ENCODE measurements at places on chromosomes 1 and 21. TPM values are rescaled to one million over a fixed set of nuclear protein-coding genes. Genes with fewer than 3 reads are reported as not detected.

Gene S100A2
- 3.8 TPM for total RNA-seq

Gene INSRR
- total RNA-seq = not detected

Gene TNNT2
- 6.4 TPM for total RNA-seq

Gene OR2T2
- not detected for total RNA-seq

Gene OLIG2
- not detected for total RNA-seq

Gene LMNA
- 235 TPM for total RNA-seq

Gene LCE2B
- not detected for total RNA-seq

Gene ANGPTL7
- total RNA-seq = 0.80 TPM

Gene MT1HL1
- total RNA-seq = not detected

Gene RAB7B
- 9.1 TPM for total RNA-seq

Gene GORAB
- 12.2 TPM for total RNA-seq

Gene SPRR2A
- total RNA-seq = not detected

GRCh38 chr1:117709249-117709691, 103.4 kb downstream of the TENT5C start:
- no peak for DNase-seq

DNA sequence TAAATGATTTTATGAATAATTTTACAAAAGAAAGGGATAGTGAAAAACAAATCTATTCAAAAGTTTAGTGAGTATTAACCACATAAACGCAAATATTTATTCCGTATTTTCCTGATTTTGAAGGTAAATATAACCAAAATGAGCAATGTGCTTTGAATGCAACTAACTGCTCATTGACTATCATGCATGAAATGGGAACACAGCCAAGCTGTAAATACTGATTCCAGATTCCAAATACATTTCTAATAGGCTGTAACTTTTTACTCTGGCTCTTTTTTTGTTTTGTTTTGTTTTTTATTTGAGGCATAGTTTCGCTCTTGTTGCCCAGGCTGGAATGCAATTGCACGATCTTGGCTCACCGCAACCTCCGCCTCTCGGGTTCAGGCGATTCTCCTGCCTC, 41.8 kb downstream of the SELENOF start:
- DNase-seq = no peak

GRCh38 chr21:36282568-36283230, 37.3 kb upstream of the MORC3 start:
- DNase-seq = no peak

- no peak for DNase-seq
Measured at GRCh38 chr1:165143437-165144065, 213.0 kb downstream of the LMX1A start.

- DNase-seq = no peak
Measured at GRCh38 chr1:45840704-45841103, 37.3 kb downstream of the MAST2 start.

DNA sequence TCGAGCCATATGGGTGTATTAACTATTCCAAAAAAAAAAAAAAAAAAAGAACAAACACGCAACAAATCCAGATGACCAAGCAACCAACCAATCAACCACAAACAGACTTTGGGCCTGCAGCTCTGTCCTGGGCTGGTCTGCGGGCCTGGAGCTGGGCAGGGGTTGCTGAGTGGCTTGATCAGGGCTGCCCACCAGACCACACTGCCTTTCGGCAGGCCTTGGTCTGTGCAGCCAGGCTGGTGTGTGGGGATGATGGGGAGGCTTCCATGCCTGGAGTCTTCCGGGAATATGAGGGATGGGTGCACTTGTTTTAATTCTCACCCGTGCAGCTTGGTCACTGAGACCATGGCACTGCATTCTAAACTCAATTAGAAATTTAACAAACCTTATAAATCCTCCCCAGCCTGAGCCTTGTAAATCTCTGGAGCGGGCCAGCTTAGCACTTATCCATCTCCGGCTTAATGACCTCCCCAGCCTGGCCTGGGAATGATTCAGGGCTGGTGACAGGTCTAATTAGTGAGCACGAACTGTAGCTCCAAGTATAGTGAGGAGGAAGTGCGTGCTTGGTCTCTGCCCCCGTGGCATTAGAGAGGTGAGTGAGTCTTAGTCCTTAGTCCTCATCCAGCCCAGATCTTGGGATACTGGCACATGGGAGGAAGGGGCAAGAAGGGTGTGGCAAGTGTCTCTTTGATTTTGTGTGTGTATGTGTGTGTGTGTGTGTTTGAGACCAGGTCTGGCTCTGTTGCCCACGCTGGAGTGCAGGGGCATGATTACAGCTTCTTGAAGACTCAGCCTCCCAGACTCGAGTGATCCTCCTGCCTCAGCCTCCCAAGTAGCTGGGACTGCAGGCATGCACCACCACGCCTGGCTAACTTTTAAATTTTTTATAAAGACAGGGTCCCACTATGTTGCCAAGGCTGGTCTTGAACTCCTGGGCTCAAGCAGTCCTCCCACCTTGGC, 74.6 kb upstream of the CSF3R start:
- peak; percentile 21 for DNase-seq

- no peak for DNase-seq
Measured at GRCh38 chr1:113542221-113542701, 151.9 kb downstream of the MAGI3 start.

- DNase-seq = no peak
Measured at GRCh38 chr21:39712976-39713375, 32.0 kb upstream of the IGSF5 start.

DNA sequence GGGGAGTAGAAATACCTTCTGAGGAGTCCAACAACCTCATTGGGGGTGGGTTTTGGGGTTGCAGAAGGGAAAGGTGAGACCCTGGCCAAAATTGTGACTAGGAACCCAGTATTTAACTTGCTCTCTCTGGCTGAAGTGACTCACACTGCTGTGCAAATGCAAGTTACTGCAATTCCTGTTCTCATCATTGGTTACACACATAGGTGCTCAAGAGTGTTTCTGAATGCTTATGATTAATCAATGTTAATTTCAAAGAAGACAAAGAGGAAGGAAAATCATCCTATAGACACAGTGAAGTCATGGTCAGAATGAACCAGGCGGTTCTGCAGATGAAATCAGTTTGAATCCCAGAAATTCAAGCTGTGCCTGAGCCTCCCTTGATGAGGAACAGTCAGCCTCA, 3.1 kb downstream of the ASCL5 start:
- DNase-seq = no peak

DNA sequence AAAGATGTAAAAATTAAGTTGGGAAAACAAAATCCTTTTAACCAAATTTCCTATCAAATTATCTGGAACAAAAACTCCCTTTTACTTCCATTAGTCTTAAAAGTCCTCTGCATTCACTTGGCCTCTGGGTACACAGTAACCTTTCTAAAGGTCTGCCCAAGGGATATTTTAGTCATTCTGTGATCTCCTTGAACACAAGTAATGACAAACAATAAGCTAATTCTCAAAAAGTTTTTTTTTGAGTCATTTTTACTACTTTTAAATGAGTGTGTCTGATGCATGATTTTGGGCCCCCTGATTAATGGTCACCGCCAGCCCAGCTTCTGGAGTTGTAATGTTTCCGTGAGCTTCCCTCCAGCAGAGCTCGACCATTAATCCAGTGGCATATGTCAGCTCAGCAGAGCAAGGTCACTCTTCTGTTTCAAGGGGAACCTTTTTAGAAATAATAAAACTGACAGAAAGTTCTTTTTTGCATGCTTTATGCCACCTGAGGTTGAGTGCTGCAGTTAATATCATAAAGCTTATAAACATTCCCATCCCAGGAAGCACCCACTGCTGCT, 14.3 kb downstream of the SAMSN1 start:
- no peak for DNase-seq

- DNase-seq = no peak
Measured at GRCh38 chr1:154212083-154212482, 6.0 kb upstream of the CFAP141 start.

GRCh38 chr21:25561668-25562641, 45.3 kb downstream of the MRPL39 start:
- peak; percentile 81 for DNase-seq

- DNase-seq = no peak
Measured at GRCh38 chr1:54475357-54475881, 69.2 kb upstream of the SSBP3 start.

GRCh38 chr1:232876506-232877364, 71.5 kb downstream of the MAP10 start:
- no peak for DNase-seq

GRCh38 chr1:202105571-202106339, 17.0 kb upstream of the GPR37L1 start:
- DNase-seq = no peak

GRCh38 chr1:154951901-154952657, 3.8 kb downstream of the PBXIP1 start:
- DNase-seq = no peak

DNA sequence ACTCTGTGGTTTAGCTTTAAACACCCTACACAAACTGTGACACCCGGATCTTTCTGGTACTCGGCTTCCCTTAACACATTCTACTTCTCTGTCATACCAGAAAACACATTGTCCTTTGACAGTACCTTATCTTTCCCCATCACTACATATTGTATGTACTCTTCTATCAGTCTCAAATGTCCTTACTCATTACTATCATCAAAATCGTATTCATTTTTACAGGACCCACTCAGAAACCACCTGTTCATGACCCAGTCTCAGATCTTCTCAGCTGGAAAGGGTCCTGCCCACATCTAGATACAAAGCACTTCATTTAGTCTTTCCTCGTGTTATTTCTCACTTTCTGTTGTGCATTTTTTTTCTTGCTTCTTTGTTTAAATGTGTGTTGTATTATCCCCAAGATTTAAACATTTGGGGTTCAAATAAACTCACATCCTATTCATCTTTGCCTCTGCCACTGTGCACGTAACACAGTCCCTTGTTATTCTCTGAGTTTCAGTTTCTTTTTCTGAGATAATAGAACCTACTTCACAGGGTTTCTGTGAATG, 27.7 kb downstream of the CD34 start:
- DNase-seq = no peak

GRCh38 chr1:202587859-202588485, 122.3 kb downstream of the SYT2 start:
- DNase-seq = no peak

- peak; percentile 62 for DNase-seq
Measured at GRCh38 chr1:65069011-65069565, 78.9 kb upstream of the AK4 start.

GRCh38 chr1:31221072-31221471, 18.6 kb downstream of the NKAIN1 start:
- no peak for DNase-seq

DNA sequence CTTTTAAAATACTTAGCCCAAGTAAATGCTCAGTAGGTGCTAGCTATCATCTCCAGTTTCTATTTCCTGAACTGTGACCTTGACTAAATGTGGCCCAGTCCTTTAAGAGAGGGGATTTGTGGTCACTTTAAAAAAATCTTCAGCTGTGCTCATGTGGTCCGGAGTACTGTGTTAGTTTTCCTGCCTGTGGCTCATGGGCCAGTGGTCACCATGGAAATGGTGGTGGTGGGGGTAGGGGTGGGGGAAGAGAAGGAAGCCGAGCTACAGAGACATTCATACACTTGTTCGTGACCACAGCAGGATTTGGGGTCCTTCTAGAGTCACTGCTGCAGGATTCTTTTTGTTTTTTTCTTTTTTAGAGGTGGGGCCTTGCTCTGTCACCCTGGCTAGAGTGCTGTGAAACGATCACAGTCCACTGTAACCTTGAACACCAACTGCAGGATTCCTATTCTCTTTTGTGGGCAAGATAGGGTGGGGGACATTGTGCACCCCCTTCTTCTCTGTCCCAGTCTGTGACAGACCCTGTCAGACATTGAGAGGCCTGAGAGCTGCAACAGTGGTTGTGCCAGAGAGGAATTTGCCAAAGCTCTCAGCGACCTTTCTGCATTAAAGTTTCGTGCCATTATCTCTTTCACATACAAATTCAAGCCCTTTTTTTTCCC, 25.8 kb downstream of the KIF26B start:
- no peak for DNase-seq

GRCh38 chr1:52676249-52676903, 21.8 kb downstream of the COA7 start:
- peak; percentile 62 for DNase-seq

GRCh38 chr1:4380564-4381168, 273.7 kb upstream of the AJAP1 start:
- no peak for DNase-seq

GRCh38 chr21:21101911-21102310, 103.7 kb downstream of the NCAM2 start:
- no peak for DNase-seq

DNA sequence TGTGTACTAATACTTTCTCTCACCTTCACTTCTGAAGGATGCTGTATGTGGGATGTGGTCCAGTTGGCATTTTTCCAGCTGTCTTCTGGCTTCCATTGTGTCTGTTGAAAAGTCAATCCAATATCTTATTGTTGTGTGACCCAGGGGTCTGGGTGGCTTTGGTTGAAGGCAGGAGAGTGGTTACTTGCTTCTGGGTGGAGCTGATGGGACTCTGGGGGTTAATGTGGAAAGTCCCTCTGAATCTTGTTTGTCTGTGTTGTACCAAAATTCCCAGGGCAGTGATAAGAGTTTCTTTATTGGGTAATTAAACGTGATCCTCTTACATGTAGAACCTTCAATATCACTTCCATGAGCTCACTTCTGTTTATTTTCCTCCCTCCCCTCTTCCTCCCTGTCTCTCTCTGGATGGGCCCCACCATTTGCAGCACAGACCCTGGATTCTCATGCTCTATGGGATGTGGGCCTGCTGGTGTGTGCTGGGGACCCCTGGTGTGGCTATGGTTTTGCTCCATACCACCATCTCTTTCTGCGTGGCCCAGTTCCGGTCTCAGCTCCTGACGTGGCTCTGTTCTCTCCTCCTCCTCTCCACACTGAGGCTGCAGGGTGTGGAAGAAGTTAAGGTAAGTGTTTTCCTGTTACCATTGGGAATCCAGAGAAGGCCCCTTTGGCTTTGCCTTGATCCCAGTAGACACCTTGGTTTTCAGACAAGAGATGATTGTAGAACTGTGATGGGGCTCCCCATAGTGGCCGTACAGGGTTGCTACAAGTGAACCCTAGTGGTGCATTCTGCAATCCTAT, 71.5 kb downstream of the HHAT start:
- no peak for DNase-seq

GRCh38 chr1:111442457-111442856, 6.6 kb downstream of the WDR77 start:
- no peak for DNase-seq

DNA sequence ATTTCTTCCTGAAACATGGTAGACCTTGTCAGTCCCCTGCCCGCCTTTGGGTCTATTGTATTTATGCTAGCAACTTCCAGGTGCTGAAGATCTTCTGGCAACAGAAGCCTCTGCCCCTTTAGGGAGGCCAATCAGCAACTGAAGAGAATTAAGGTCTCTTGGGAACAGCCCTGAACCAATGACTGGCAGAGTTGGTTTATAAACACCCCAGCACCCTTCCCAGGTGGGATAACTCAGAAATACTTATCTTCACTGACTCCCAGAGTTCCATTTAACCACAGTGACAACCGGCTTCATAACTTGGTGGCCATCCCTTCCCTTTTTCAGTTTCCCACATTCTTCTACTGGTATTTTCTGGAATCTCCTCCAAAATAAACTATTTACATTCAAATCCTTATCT, 27.2 kb upstream of the TMCO1 start:
- DNase-seq = no peak

GRCh38 chr21:38470755-38471154, 27.5 kb downstream of the ERG start:
- no peak for DNase-seq

DNA sequence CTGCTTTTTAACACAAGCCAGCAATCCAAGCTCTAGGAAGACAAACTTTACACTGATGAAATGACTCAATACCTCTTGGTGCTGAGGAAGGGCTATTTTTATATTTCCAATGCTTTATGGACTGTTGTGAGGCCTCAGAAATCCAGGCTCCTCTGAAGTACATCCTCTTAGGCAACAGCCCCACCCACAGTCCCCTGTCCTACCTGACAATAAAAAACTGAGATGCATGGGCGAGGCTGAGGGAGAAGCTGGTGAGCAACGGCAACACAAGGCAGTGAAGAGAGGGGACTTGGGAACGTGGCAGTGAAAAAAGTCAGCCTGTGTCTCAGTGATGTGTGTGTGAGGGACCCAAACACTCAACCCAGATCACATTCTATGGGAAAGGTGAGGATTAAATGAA, 10.1 kb upstream of the CPT2 start:
- no peak for DNase-seq

Measured in lower lobe of right lung (tissue), 2 donors.